ENCODE measurements at places on chromosomes 5 and 9. TPM values are rescaled to one million over a fixed set of nuclear protein-coding genes. Genes with fewer than 3 reads are reported as not detected.

- peak; percentile 50 for DNase-seq
Observed at GRCh38 chr9:133429641-133430161, 7.5 kb downstream of the ADAMTS13 start.

ANKRD18A gene
- total RNA-seq: under 0.01 TPM

ZDHHC11 gene
- 0.33 TPM for total RNA-seq

- peak; percentile 66 for DNase-seq
Observed at GRCh38 chr5:135462304-135462703, 10.2 kb upstream of the TIFAB start.

DNA sequence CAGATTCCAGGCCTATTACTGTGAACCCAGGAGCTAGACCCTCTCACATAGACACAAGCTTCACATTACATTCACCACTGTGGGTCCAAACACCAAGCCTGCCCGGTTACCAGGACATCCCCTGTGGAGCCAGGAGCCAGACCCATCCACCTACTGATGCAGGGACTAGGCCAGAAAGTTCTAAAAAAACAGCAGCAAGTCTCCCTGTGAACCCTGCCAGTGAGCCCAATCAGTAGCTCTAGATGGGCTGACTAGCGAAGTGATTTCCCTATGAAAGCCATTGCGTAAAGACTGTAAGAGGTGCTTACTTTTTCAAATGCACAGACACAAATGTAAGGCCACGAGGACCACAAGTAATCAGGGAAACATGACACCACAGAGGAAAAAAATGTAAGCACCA is 352.3 kb downstream of the TMEM161B start:
- no peak for DNase-seq

DNA sequence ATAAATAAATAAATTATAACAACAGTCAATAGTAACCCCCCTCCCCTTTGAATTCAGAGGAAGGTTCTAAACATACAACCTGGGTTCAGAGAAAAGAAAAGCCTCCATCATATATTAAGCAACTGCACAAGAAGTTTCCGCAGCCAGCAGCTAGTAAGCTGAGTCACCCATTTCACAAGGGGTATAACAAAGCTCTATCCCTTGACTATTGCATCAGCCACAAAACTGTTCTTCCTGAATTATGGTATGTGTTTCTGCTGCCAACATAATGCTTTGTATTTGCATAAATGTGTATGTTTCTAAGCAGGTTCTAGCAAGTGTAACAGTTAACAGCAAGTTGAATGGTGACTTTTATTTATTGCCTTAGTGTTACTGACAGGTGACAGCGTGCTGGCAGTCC is 6.8 kb upstream of the CEP120 start:
- DNase-seq: peak; percentile 31

- peak; percentile 21 for DNase-seq
Observed at GRCh38 chr5:73419465-73420390, 28.8 kb downstream of the FOXD1 start.

- DNase-seq: no peak
Observed at GRCh38 chr5:14745753-14746152, 81.2 kb downstream of the OTULIN start.

- no peak for DNase-seq
Observed at GRCh38 chr9:22528485-22528884, 81.9 kb downstream of the DMRTA1 start.

- DNase-seq: no peak
Observed at GRCh38 chr5:65818592-65818991, 96.6 kb downstream of the NLN start.

GRCh38 chr9:128396970-128397613 is 23.6 kb upstream of the CERCAM start:
- peak; percentile 48 for DNase-seq

- no peak for DNase-seq
Observed at GRCh38 chr5:150323092-150323491, 20.4 kb upstream of the ARSI start.

DNA sequence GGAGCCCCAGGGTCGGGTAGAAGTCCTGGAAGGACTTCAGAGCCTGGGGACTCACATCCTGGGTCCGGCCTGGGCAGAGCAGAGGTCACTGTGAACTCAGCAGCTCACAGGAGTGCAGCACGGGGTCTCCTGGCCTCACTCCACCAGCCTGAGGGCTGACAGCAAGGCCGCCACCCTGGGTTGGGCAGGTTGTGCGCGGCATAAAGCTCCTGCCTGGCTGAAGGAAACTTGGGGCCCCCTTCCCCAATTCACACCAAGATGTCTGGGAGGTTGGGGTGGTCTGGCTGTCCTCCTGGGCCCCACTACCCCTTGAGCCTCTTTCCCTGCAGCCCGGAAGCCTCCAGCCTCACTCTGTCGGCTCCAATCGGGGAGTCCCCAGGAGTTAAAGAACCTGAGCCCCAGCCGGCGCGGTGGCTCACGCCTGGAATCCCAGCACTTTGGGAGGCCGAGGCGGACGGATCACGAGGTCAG is 2.1 kb downstream of the LCN15 start:
- DNase-seq: no peak

- peak; percentile 62 for DNase-seq
Observed at GRCh38 chr9:133609311-133610098, at the start of gene FAM163B. FAM163B (minus strand) TSS chr9:133609389; CDS start chr9:133580223, 29,166 bp downstream.

DNA sequence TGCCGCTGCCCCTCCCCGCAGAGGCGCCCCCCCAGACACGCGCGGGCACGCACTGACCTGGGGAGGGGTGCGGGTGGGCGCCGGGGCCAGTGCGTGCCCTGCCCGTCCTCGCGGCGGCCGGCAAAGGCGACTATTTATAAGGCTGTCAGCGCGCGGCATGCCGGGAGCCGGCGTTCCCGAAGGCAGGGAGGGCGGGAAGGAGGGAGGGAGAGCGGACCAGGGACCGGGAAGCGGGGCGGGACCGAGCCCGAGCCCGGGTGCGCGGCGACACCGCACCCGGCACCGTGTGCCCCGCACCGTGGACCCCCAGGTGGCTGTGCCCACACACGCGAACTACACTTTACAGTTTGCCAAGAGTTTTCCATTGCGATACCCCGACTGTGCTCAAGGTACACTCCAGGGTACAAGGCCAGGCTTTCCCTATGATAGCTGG is at the start of gene AK1:
AK1 (minus strand) TSS at position 110 of the 433 bp plus-strand sequence. CDS start 3,058 bp downstream, outside the sequence.
- peak; percentile 70 for DNase-seq

DNA sequence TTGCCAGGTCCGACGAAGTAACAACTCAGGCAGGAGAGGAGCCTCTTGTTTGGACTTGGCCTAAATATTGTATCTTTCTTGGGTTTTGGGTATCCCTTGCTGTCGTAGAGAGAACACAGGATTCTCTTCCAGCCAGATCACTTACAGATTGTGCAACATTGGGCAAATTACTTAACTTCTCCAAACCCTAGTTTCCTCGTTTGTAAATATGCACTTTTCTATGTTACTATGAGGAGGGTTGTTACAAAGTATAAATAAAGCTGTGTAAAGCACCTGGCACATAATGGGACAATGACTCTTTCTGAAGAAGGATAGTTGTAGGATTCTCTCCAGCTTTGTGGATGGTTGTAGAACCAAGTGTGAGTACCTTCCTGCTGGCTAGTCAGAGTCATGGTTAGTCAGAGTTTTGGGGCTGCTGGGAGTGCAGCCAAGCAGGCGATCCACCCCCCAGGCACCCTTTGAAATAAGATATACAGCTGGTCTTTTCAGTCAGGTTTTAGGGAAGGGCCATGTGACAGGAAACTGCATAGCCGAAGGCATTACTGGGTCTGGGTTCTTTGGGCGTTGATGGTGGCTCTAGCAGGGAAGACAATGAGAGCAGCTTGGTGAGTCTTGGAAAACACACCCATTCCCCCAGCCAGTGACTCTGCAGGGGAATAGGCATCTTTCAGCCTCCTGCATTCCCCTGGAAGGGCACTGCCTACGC is 49.9 kb upstream of the GDNF start:
- no peak for DNase-seq
